ENCODE measurements at places on chromosomes 11 and 22. TPM values are rescaled to one million over a fixed set of nuclear protein-coding genes. Genes with fewer than 3 reads are reported as not detected.
A peak's percentile ranks its signal among the peaks of the same experiment; 100 is the strongest.

DNA sequence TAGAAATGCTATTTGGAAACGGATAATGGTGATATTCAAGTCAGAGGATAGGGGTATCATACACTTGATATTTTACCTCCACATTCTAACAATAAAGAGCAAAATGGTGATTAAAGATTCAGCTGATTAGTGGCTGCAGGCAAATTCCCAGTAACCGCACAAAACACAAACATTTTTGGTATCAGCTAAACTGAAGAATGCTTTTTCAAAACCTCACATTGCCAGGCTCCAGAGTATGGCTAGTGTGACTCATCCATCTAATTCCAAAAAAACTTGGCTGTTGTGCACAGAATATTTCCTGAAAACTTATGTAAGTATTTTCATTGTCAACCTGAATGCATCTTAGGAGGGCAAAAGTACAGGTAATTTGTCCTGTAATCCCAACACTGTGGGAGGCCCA is 10.9 kb downstream of the SRPRA start:
- H3K4me3 ChIP-seq: no peak overlapping the region
- no peak overlapping the region for H3K27ac ChIP-seq
- H3K36me3 ChIP-seq: no peaks in the 10 kb centered on the region
- no peaks in the 10 kb centered on the region for H3K27me3 ChIP-seq

DNA sequence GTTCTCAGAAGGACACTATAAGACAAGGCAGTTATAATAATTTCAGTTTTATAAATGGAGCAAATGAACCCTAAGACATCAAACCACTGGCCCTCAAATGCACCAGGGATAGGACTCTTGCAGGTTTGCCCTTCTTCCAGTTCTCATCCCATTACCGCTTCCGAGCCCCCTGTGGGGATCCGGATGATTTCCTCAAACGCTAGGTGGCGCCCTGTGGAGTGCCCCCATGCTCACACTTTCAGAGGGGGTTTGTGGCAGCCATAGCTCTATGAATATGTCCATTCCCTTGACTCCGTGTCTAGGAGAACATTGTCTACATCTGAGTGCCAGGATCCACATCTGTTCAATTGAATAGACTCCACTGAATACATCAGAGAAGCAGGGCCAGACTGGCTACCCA is 816.3 kb downstream of the NTM start:
- no peak overlapping the region for H3K27ac ChIP-seq
- H3K36me3 ChIP-seq: no peaks in the 10 kb centered on the region
- no peak for DNase-seq
- no peaks in the 10 kb centered on the region for H3K4me1 ChIP-seq
- H3K27me3 ChIP-seq: no peaks in the 10 kb centered on the region
- no peak overlapping the region for H3K4me3 ChIP-seq

DNA sequence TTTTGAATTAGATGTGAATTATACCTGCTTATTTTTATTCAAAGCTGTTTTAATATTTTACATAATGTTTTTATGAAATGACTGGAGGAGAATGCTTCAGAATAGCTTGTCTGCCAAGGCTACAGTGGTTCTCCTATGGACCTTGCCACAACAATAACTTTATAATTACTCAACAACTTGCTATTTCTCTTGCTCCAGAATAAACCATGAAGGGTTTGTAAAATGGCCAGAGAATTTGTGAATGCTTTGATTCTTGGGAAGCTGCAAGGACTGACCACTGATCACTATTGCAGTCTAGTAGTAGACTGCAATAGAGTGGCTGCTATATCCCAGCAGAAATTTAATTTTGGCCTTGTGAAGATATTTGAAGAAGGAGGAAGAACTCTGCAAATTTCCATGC is 199.7 kb downstream of the FAT3 start:
- no peak for DNase-seq
- no peak overlapping the region for H3K4me3 ChIP-seq
- H3K36me3 ChIP-seq: no peaks in the 10 kb centered on the region
- H3K4me1 ChIP-seq: no peaks in the 10 kb centered on the region

DNA sequence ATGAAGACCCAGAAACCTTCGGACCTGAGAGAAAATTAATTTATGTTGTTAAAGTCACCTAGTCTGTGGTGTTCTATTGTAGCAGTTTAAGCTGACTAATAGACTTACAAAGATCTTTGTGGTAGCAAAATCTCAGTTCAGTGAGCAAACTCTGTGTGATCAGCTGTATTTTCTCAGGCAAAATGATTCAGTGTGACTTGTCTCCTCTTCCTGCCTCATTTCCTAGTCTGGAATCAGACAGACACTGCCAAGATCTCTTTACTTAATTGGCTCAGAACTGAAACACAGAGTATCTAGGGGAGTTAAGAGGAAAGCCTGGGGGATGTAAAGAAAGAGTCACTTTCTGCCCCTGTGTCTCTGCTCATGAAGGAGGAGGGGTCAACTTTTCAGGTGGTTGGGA is 564.7 kb downstream of the KCNA4 start:
- no peak for DNase-seq
- H3K27me3 ChIP-seq: no peaks in the 10 kb centered on the region
- H3K36me3 ChIP-seq: no peaks in the 10 kb centered on the region
- H3K4me1 ChIP-seq: no peaks in the 10 kb centered on the region
- no peak overlapping the region for H3K4me3 ChIP-seq

- H3K4me3 ChIP-seq: no peak overlapping the region
- no peak overlapping the region for H3K27ac ChIP-seq
- H3K36me3 ChIP-seq: no peaks in the 10 kb centered on the region
- H3K27me3 ChIP-seq: no peaks in the 10 kb centered on the region
Observed at GRCh38 chr11:73287400-73288101, 15.4 kb downstream of the P2RY6 start.

DNA sequence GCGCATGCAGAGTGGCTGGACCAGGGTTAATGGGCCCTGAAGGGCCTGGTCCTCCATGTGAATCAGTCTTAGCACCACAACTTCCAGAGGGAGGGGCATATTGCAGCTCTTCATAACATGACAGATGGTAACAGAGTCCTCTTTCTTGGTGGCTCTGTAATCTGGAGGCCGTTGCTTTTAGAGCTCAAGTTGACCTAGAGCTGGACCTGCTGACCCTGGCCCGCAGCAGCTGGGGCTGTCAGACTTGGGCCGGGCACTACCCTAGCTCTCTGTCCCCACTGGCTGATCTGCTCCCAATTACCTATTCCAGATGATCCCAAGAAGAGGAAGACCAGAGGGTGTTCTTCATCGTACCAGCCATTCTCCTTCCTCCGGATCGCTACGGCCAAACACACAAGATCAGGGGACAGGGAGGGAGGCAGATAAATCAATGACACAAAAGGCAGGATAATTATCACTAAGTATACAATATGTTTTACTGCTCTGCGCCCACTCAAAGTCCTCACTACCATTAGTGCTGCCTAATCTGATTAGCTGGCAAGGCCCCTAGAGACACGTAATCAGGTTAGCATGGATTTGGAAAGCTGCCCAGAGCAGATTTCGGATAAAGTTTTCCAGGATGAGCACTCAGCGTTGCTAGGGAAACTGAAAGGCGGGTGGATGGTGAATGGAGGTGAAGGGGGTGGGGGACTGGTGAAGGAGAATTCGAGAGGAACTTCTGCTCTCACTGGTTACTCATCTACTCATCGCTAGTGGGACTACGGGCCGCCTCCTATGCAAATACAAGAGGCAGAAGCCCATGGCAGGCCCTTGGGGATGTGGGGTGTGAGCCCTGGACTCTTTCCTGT is 64.5 kb upstream of the PHOX2A start:
- H3K36me3 ChIP-seq: no peaks in the 10 kb centered on the region
- H3K4me3 ChIP-seq: no peak overlapping the region
- H3K27ac ChIP-seq: no peak overlapping the region
- H3K27me3 ChIP-seq: no peaks in the 10 kb centered on the region

DNA sequence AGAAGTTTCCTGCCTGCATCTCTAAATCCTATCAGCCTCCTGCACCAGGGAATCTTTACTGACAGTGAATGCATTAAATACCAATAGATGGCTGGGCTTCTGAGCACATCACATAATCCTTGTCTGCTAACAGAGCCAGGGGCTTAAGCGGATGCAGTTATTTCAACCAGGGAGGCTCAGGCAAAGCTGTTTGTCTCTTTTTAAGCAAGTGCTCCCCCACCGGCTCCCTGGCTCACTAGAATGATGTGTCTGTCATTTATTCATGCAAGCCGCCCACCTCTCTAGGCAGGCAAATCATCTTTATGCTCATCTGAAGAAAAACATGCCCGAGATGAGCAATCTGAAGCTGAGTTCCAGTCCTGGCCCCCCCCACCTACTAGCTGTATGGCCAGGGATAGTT is 182.3 kb downstream of the TENM4 start:
- DNase-seq: no peak
- no peaks in the 10 kb centered on the region for H3K4me1 ChIP-seq
- no peaks in the 10 kb centered on the region for H3K27me3 ChIP-seq
- no peak overlapping the region for H3K27ac ChIP-seq
- H3K36me3 ChIP-seq: no peaks in the 10 kb centered on the region
- H3K4me3 ChIP-seq: no peak overlapping the region

DNA sequence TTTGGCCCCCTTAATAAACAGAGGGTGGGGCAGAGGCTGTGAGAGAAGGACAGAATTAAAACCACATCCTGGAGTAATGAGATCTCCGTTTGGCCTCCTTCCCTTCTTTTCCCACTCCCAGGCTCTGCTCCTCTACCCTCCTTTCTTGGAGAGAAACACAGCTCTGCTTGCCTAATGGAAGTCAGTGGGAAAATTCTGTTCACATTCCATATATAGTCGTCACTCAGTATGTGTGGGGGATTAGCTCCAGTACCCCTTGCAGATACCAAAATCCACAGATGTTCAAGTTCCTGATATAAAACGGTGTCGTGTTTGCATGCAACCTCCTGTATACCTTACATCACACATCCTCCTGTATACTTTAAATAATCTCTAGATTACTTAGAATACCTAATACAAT is 37.6 kb upstream of the THY1 start:
- H3K4me3 ChIP-seq: no peak overlapping the region
- DNase-seq: no peak
- no peaks in the 10 kb centered on the region for H3K36me3 ChIP-seq
- no peak overlapping the region for H3K27ac ChIP-seq

- H3K4me1 ChIP-seq: no peaks in the 10 kb centered on the region
- H3K36me3 ChIP-seq: no peaks in the 10 kb centered on the region
- no peak for DNase-seq
Observed at GRCh38 chr11:131897956-131898355, 527.5 kb downstream of the NTM start.

- H3K36me3 ChIP-seq: no peaks in the 10 kb centered on the region
- H3K4me1 ChIP-seq: no peaks in the 10 kb centered on the region
- no peak overlapping the region for H3K27ac ChIP-seq
- DNase-seq: no peak
- no peak overlapping the region for H3K4me3 ChIP-seq
Observed at GRCh38 chr11:116180806-116181600, 591.8 kb downstream of the BUD13 start.

Gene MGAT3
- 0.05 TPM for total RNA-seq

- H3K4me3 ChIP-seq: no peak overlapping the region
- no peaks in the 10 kb centered on the region for H3K27me3 ChIP-seq
- no peaks in the 10 kb centered on the region for H3K4me1 ChIP-seq
- DNase-seq: no peak
Observed at GRCh38 chr22:34903416-34903815, 162.5 kb upstream of the ISX start.

Gene C11orf86
- not detected for total RNA-seq

Gene NRIP3
- total RNA-seq: not detected

Gene MOGAT2
- 164 TPM for total RNA-seq

- H3K27me3 ChIP-seq: no peaks in the 10 kb centered on the region
- no peak overlapping the region for H3K27ac ChIP-seq
- DNase-seq: no peak
- no peak overlapping the region for H3K4me3 ChIP-seq
- H3K36me3 ChIP-seq: no peaks in the 10 kb centered on the region
Observed at GRCh38 chr22:42408810-42409529, 23.2 kb downstream of the NFAM1 start.

DNA sequence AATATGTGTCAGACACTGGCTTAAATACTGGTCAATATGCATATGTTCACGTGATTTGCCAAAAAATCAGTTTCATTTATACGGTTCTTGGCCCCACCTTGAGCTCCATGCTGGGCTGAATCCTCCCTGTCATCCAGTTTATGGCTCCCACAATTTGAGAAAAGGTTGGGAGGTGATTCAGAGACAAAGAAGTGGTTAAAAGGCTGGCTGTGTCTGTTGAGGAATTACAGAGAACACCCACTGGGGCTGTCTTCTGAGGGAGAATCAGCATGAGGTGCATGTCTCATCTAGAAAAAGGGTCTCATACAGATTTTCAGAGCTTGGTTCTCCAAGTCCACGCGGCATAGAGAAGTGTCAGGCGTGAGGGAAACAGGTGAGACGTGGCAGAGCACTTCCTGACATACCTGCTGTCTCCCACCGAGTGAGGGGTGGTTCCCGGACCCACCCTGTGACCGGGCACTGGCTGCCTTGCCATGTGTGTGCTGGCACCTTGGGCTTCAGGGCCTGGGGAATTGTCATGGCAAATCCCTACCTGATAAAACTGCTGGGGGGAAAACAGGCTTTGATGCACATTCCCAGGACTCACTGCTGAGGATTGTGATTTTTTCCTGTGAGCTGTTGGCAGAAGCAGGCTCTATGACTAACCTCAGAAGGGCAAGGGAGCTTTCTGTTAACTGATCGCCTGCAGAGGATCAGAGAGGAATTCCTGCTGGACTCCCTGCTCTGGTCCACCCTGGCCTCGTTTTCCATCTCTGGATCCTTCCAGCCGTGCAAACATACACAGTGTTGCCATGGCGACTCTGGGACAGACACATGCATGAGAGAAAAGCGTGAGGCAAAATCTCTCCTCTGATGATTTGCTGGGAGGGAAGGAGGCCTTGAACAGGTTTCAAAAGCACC is 223.6 kb downstream of the ADAMTS15 start:
- no peaks in the 10 kb centered on the region for H3K4me1 ChIP-seq
- H3K27me3 ChIP-seq: no peaks in the 10 kb centered on the region
- DNase-seq: no peak

GRCh38 chr22:41284465-41284864 is 1.5 kb downstream of the RANGAP1 start:
- peak; percentile 41 for DNase-seq
- no peak overlapping the region for H3K4me3 ChIP-seq
- H3K27me3 ChIP-seq: no peaks in the 10 kb centered on the region
- H3K4me1 ChIP-seq: no peaks in the 10 kb centered on the region
- no peak overlapping the region for H3K27ac ChIP-seq

- H3K4me3 ChIP-seq: no peak overlapping the region
- H3K27me3 ChIP-seq: no peaks in the 10 kb centered on the region
- no peaks in the 10 kb centered on the region for H3K4me1 ChIP-seq
- no peak for DNase-seq
Observed at GRCh38 chr22:45476814-45477213, 25.9 kb upstream of the FBLN1 start.

Gene CHRM1
- not detected for total RNA-seq

DNA sequence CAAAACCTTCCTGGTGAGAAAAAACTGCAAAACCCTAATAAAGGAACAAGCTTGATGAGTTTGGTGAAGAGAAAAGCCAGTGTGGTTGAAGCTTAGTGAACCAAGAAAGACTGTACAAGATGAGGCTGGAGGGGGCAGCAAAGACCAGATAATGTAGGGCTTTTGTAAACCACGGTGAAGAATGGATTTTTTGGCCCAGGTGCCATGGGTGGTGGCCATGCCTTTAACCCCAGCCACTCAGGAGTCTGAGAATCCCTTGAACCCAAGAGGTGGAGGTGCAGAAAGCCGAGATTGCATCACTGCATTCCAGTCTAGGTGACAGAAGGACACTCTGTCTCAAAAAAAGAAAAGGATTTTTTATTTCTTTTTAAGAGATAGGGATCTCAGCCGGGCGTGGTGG is 5.0 kb upstream of the ZDHHC5 start:
- no peaks in the 10 kb centered on the region for H3K27me3 ChIP-seq
- H3K27ac ChIP-seq: no peak overlapping the region
- H3K4me3 ChIP-seq: no peak overlapping the region
- H3K36me3 ChIP-seq: no peaks in the 10 kb centered on the region
